Naive B cell (primary cell): ENCODE measurements at places on chromosomes 16 and 17. TPM values are rescaled to one million over a fixed set of nuclear protein-coding genes. Genes with fewer than 3 reads are reported as not detected.

The TBC1D3K gene
- not detected for polyA plus RNA-seq

The ARL5C gene
- not detected for polyA plus RNA-seq

The XAF1 gene
- 23.1 TPM for polyA plus RNA-seq

The CCL22 gene
- not detected for polyA plus RNA-seq

The DLX3 gene
- polyA plus RNA-seq, result not detected

The ASGR2 gene
- polyA plus RNA-seq, result not detected

The KCNAB3 gene
- polyA plus RNA-seq, result 0.15 TPM

The TEX19 gene
- polyA plus RNA-seq, result not detected

The CD300E gene
- polyA plus RNA-seq, result not detected

The AOC2 gene
- polyA plus RNA-seq, result not detected

The CRYM gene
- polyA plus RNA-seq, result 4.0 TPM

The TBC1D16 gene
- polyA plus RNA-seq, result 0.31 TPM

The KRTAP9-4 gene
- polyA plus RNA-seq, result not detected

The HSF4 gene
- not detected for polyA plus RNA-seq

The BBS2 gene
- polyA plus RNA-seq, result 23.6 TPM

The RND2 gene
- polyA plus RNA-seq, result 0.23 TPM

The C16orf96 gene
- 0.11 TPM for polyA plus RNA-seq

The CNP gene
- polyA plus RNA-seq, result 27.5 TPM

The SLC52A1 gene
- not detected for polyA plus RNA-seq

The DBNDD1 gene
- 48.9 TPM for polyA plus RNA-seq

The CPHXL2 gene
- polyA plus RNA-seq, result not detected

The CCL23 gene
- not detected for polyA plus RNA-seq

The ACSM2A gene
- not detected for polyA plus RNA-seq

The ABCC12 gene
- polyA plus RNA-seq, result not detected

The CPNE2 gene
- polyA plus RNA-seq, result 1.3 TPM

The TMIGD1 gene
- polyA plus RNA-seq, result not detected

The CFAP97D1 gene
- polyA plus RNA-seq, result not detected

The MYCBPAP gene
- 0.47 TPM for polyA plus RNA-seq

The EIF4A3 gene
- 57.1 TPM for polyA plus RNA-seq

The SKAP1 gene
- polyA plus RNA-seq, result 143 TPM

The COL1A1 gene
- not detected for polyA plus RNA-seq

The PIPOX gene
- 2.8 TPM for polyA plus RNA-seq

The KATNB1 gene
- 7.2 TPM for polyA plus RNA-seq
